Right forelimb (tissue), 1 donor: ENCODE measurements at places on chromosomes 1 and 21.

DNA sequence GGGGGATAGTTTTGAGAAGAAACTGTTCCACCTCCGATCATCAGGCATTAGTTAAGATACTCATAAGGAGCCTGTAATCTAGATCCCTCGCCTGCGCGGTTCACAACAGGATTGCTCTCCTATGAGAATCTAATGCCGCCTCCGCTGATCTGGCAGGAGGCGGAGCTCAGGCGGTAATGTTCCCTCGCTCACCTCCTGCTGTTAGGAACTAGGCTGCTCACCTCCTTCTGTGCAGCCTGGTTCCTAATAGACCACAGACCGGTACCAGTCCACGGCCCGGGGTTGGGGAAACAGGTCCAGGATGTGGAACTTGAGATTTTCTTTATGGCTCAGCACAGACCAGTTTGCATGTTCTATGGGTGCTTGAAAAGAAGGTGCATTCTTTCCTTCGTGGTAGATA, 27.2 kb upstream of the FAM3B start:
- DNase-seq, result no peak

DNA sequence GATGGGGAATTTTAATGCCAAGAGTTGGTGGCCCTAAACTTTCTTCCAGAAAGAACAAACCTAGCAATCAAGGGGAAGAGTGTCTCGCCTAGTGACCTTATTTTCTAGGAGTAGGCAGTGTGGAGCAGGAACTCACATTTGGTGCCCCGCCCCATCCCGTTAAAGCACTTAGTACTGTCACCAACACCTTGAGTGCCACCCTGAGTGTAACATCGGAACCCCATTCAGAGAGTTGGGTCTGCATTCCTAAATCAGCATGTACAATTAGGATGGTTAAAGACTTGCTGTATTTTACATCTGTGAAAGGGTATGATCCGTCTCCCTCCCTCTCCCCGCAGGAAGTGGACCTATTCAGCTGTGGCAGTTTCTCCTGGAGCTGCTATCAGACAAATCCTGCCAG, 15.5 kb downstream of the ETS2 start:
- DNase-seq, result no peak

DNA sequence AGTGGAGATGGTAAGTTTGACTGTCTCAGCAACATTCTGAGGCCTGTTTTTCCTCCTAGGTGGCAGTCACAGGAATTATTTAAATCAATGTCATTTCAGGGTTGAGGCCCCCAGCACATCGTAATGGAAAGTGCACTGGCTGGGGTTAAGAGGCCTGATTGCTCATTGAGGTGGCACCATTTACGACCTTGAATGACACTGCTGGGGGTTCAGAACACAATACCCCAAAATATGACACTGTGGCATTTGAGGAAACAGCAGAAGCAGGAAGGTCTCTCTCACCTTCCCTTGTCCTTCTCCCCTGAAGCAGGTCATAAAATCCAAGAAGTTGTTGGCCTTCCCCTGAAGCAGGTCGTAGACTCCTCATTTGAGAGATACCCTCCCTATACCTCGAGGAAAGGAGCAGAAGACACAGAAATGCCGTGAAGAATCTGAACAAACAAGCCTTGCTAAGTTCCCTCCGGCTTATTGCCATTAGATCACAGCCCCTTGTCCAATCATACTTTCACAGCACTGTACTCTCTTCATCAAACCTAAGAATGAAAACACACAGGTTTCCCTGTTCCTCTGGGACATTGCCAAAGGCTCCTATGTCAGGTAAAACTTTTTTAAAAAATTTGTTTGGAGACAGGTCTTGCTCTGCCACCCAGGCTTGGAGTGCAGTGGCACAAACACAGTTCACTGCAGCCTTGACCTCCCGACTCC, 71.3 kb downstream of the S1PR1 start:
- no peak for DNase-seq

GRCh38 chr1:15320267-15320666, 73.2 kb downstream of the FHAD1 start:
- no peak for DNase-seq

DNA sequence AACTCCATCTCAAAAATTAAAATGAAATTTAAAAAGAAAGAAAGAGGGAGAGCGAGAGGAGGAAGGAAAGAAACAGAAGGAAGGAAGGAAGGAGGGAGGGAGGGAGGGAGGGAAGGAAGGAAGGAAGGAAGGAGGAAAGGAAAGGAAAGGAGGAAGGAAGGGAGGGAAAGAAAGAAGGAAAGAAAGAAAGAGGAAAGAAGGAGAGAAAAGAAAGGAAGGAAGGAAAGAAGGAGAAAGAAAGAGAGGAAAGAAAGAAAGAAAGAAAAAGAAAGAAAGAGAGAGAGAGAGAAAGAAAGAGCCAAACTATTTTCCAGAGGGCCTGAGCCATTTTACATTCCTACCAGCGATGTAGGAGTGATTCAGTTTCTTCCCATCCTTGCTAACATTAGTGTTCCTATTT, 364.0 kb downstream of the RGS7 start:
- no peak for DNase-seq

DNA sequence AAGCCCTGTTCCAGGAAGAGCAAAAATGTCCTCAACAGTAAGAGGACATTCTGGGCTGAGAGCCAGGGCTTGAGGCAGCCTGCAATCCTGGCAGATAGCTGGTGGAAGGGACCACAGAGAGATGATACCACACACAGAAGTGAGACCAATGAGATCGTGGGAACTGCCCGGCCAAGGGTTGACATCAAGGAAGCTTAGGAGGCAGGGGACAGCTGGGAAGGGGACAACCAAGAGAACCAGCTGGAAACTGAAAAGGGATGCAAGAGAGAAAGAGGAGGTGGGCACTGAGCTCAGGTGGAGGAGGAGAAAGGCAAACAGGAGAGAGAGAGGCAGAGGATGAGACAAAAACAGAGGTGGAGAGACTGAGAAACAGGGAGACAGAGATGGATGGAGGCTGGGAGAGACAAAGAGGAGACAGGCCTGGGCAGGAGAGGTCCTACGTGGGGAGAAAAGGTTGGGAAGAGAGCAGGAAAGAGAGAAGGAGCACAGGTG, 9.2 kb downstream of the PDZK1IP1 start:
- DNase-seq, result no peak

- no peak for DNase-seq
Observed at GRCh38 chr1:1628754-1629429, 3.1 kb upstream of the MMP23B start.

DNA sequence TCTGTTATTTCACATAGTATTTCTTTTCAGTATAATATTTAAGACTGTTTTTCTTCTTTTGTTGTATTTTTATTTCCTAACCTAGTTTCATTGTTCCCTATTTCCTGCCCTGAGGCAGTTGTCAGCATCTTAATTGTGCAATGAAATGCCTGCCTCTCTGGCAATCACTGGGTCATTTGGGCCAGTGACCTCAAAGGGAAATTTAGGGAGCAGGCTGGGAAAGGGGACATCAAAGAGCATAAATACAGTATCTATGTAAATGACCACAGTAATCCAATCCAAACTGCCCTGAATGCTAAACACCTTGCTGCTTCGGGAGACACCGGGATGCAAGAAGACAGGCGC, 147.8 kb downstream of the TLR5 start:
- no peak for DNase-seq
